Activated T-cell treated with anti-CD3 and anti-CD28 coated beads, Interleukin-2, amount 50 U/mL, for 72 hours (primary cell): ENCODE measurements at places on chromosomes 3 and 15. TPM values are rescaled to one million over a fixed set of nuclear protein-coding genes. Genes with fewer than 3 reads are reported as not detected.
A peak's percentile ranks its signal among the peaks of the same experiment; 100 is the strongest.

The AADAC gene
- not detected for total RNA-seq

The CISH gene
- total RNA-seq = 242 TPM

The SCN5A gene
- total RNA-seq = not detected

The RASGRF1 gene
- not detected for total RNA-seq

The LRRK1 gene
- total RNA-seq = 0.74 TPM

The IL16 gene
- 63.2 TPM for total RNA-seq

The FANCD2OS gene
- not detected for total RNA-seq

The CPEB1 gene
- 1.1 TPM for total RNA-seq

The PRICKLE2 gene
- 0.17 TPM for total RNA-seq

The PML gene
- 70.9 TPM for total RNA-seq

- DNase-seq = no peak
Observed at GRCh38 chr3:39519103-39519502, 51.6 kb downstream of the MOBP start.

DNA sequence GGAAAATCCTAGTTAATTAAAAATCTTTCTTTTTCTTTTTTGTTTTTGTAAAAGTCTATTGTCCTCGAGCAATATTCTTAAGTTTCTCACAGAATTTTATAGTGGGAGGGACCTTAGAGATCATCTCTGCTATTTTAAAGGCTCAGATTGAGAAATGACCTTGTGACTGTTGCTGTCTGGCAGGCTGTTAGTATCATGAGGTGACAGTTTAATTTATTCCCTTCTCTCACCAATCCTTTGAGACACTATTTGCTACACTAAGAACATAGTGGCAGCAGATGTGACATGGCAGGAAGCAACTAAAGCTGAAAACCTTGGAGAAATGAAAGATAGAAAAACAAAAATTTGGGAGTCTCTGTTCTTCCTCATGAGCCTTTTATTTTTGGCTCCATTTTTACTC is 24.9 kb downstream of the APPL1 start:
- DNase-seq = no peak

- DNase-seq = no peak
Observed at GRCh38 chr3:191246630-191247029, 47.6 kb downstream of the OSTN start.

DNA sequence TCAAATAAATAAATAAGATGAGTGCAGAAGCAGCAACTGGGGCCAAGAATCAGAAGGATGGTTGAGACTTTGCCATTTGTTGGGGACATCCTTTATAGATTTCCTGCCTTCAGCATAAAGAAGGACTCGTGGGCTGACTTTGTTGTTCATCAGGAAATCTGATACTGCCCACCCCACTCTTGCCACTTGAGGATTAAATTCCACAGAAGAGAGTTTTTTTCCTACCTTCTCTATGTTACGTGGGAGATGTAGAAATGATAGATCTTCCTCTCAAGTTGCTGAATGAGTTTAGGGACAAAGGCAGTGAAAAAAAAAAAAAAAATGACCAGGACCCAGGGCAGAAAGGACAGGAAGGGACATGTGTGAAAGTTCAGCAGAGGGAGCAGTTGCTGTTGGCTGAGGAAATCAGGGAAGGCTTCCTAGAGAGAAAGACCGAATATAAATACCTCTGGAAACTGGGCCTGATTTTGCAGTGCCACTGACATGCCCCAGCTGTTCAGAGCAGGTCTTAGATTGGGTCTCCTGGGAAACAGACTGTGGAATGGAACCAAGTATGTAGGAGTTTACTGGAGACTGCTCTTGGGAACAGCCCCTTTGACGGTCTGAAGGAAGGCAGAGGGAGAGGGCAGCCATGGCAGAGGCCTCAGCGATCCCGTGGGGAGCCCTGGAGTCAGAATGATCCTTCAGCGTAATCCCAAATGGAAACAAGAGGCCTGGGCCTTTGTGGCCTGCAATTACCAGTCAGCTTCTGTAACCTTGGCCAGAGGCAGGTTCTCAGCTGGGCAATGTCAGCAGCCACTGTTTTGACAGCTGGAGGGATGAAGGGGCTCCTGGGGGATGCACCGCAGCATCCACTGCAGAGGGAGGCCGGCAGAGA is 50.9 kb downstream of the C3orf20 start:
- no peak for DNase-seq

DNA sequence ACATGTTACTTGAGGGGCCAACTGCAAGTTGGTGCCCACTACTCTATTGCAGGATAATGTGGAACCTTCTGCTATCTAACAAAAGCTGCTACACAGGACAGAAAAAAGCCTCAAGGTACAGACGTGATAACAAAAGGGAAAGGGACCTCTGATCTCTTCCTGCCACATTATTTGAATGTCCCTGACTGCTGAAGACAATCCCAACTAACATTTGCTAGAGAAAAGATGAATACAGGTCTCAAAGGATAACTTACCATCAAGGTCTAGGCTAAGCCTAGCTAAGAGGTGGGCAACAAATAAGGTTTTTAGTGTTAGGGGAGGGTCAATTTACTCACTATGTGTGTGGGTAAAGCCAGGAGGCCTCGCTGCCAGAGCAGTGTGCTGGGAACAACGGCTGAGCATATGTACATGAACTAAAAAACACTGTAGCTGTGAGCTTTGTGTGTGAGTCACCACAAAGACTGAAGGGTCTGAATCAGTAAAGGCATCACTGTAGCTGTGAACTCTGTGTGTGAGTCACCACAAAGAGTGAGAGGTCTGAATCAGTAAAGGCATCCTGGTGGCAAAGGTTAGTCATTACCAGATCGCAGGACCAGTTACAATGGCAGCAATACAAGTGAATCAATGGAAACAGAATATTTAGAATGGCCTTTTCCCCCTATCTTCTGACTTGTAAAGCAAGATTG is 111.7 kb downstream of the LMLN start:
- DNase-seq = peak; percentile 82

DNA sequence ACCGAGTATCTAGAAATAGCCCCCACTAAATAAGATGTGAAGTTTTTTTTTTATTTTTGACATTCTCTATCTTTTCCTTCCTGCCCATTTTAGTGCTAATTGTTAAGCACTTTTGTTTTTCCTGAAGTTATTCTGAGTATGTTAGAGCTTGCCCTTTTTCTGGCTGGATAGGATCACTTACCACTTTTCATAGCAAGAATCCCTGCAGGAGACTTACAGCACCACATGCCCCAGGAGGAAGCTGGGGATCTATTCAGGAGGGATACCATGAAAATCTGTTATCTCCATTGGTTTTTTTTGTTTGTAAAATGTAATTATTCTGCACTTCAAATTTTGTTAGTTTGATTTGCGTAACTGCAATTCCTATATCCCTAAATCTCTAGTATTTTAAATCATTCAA is 968.4 kb downstream of the ZPLD1 start:
- no peak for DNase-seq

DNA sequence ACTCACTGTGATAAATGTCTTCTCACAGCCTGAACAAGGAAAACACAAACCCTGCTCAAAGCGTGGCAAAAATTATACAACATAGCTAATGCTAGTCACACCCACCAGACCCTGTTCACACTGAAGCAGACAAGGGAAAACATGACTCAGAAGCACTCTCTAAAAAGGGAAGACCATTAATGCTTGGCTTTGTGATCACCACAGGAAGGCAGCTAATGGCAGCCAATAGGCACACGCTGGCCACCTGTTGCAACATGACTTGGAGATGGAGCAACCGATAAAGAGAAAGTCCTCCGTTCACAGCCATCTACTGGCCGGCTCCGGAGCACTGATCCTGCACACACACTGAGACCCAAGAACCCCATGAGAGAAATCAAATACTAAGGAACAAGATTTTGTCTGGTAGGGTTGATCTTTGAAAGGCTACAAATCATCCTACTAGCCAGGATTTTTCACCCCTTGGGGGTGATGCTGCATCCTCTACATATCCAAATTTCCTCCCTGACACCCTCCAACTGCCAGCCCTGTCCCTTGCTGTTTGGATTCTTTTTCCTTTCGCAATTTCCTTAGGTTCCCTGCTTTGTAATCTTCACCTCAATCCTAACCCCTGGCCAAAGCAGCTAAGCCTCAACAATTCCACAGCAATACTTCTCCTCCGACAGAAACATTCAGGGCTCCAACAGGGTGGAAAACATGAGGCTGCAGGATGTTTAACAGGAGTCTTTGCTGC is 3.2 kb downstream of the ZXDC start:
- no peak for DNase-seq

GRCh38 chr15:70354346-70354905 is 256.7 kb upstream of the TLE3 start:
- DNase-seq = no peak

DNA sequence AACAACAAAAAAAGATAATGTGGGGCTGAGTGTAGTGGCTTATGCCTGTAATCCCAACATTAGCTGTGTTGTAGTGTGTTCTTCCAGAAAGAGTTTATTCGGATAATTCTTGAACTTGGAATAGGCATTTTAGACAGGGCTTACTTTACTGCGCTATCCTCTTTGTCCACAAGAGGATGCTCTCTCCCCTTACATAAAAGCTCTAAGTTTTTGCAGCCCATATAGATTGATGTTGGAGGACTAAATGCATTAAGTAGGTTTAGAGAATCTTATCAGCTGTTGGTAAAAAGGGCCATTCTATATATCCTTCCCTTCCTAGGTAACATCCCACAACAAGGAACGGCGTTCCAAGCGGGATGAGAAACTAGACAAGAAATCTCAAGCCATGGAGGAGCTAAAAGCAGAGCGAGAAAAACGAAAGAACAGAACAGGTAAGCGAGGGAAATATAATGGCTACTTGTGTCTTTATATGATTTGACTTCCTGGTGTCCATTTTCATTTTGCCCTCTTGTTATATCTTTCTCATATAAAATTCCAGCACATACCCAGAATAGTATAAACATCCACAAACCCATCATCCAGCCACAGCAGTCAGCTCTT is 27.8 kb upstream of the ITPKA start:
- peak; percentile 46 for DNase-seq

DNA sequence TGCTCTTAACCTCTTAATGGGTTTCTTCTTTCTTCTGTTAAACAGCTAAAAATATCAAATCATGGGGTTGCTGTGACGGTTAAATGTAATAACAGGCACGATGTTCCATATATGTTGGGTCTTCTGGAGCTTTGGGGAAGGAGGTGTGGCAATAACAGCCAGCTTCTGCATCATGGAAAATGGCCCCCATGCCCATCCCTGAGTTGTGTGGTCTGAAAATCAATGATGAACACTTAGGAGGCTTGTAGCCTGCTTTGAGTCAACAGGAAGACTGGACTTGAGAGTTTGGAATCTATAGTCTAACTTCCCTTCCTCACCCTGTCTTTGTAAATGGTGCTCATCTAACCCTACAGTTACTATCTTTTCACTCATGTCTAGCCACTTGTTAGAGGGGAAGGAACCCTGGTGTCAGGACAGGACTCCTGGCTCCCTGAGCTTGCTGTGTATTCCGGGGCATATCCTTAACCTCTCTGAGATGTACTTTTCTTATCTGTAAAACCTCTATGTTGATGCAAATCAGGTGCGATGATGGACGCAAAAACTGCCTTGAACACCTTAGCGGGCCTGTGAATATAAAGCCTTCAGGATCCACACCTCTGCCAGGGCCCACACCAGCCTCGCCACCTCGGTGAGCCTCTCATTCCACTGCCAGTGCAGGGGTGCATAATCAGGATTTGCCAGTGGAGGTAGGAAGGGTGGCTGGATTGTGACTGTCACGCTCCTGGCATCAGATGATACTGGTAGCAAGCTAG is 27.5 kb downstream of the SMAD3 start:
- DNase-seq = no peak

DNA sequence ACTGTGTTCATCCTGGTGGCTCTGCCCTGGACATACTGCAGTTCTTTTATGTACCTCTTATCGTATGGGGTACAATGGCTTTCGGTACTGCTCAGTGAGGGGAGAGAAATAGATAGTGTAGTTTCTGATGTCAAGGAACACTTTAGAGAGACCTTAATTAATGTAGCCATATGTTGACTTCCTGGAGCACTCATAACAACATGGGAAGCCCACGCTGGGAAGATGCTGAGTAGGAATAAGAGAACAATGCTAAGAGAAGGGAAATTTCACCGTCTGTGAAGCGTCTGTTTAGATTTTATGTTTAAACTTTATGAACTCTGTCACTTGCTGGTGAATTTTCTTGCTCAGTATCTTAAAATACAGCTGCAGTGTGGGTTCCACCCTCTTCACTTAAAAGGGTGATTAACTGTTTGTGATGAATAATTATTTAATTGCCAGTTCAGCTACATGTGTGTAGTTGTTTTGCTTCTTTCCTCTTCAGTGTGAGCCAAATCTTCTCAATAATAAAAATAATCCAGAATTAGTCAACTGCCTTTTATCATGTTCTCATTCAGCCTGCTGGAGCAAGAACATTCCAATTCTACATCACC is 373.1 kb upstream of the TPRG1 start:
- DNase-seq = no peak

- DNase-seq = no peak
Observed at GRCh38 chr3:177904621-177905020, 631.6 kb upstream of the KCNMB2 start.

DNA sequence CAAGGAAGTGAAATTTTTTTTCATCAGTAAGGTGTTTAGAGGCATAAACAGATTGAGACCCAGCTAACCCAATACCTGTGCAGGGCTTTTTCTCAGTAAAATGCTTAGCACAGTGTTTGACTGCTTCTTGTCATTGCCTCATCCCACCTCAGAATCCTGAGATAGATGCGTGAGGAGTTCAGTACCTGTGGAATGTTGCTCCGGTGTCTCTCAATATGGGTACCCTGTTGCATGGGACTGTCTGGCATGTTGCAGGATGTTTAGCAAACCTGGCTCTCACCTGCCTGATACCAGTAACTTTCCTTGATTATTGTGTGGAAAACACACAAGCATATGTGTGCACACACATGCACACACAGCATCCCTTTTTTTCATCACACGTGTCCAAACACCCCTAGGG is 128.4 kb downstream of the MCTP2 start:
- no peak for DNase-seq

- no peak for DNase-seq
Observed at GRCh38 chr3:151318313-151318712, 1.7 kb upstream of the GPR87 start.

DNA sequence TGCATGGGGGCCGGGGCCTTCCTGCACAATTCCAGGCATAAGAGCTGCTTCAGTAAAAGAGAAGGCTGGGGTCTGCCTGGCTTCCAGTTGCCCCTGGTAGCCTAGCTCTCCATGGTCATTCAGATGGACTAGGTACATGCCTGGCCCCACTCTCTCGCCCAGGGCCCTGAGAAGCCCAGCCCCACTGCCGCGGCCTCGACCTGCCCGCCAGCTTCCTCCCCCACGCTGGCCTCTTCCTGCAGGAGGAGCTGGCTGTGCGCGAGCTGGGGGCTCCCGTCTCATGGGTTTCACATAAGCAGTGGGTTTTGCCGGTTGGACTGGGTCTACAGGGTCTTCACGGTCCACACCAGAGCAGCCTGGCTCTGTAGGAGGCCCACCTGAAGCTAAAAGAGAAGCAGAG is 3.6 kb downstream of the PRR20G start:
- DNase-seq = no peak
